ENCODE measurements at places on chromosomes 16 and 17.

- no peak for DNase-seq
Measured at GRCh38 chr17:3974138-3974687, 10.0 kb upstream of the ATP2A3 start.

DNA sequence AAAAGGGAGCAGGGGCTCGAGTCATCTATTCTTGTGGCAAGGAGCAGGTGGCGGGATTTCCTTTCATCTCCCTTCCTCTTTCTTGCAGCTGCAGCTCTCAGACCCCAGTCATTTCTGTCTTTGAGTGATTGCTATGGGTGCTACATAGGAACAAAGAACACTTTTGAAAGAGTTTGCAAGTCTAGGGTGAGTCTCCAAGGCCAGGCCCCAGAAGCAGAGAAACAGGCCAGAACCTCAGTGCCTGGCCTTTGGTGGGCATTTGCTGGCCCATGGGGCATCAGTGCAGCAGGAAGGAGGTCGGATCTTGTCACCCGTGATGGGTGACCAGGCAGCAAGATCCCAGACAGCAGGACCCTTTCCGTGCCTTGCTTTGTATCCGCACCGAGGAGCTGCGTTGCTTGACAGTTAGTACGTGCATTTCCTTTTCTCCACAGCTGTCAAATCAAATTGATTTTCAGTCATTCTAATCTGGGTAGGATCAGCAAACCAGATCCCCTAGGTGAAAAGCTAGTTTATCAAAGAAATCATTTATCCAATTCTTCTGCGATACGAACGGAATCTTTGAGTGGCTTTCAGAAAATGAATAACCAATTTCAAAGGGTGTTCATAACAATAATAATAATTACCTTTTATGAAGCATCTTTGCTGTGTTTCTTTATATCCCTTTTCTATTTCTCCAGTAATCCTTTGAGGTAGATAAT, 244.6 kb upstream of the MAF start:
- no peak for DNase-seq

DNA sequence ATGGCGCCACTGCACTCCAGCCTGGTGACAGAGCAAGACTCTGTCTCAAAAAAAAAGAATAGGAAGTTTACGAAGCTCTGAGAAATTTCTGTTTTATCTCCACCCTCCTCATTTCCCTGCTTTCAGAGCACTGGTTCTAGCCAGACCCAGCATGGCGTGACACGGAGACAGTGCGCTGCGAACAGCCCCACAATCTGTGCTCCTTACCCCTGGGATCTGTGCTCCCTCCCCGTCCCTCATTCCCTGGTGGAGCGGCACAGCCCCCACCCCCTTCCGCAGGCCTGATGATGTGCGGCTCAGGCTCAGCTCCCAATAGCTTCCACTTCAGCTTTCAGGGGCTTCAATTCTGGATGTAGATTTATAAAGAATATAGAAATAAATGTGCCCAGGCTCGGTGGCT, 56.1 kb upstream of the ENDOV start:
- DNase-seq = no peak

GRCh38 chr17:57554826-57555635, 190.1 kb downstream of the CCDC182 start:
- no peak for DNase-seq

DNA sequence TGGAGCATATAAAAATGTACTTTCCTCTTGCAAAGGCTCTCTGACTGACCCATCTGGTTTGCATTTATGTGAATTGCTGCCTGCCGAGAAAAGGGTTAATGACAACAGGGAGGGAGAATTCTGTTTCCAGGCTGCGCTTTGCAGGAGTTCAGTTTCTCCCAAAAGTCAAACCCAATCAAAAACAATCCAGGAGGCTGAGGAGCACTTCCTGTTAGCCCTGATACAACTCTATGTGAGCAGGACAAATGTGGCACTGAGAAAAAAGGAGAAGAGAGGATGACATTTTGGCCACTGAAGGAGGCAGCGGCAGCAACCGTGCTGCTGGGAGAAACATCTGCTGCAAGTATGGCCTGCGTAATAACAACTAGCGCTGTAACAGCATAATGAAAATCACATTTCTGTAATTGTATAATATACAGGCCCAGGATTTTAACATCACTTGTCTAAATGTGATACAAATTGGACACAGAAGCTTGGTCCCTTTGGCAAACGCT, 26.8 kb upstream of the ELAC2 start:
- DNase-seq = no peak

- DNase-seq = peak; percentile 11
Measured at GRCh38 chr17:57739402-57740234, 5.5 kb downstream of the CCDC182 start.

- DNase-seq = peak; percentile 8
Measured at GRCh38 chr17:69232650-69233049, 4.0 kb upstream of the ABCA10 start.

DNA sequence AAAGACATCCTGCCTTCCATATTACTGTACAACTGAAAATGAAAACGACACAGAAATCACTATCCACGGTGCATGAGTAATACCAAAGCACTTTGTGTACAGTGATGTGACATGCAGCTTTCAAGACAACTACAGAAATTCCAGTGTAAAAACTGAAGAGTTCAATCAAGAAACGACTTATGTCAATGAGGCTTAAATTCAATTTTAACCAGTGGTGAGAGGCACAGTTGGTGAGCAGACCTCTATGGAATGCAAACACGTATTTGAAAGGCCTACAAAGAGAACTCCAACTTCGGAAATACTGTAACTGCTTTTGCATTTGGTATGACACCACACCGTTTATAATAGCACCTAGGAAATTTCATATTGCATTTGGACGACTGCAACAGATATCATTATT, 87.6 kb downstream of the USP31 start:
- no peak for DNase-seq

DNA sequence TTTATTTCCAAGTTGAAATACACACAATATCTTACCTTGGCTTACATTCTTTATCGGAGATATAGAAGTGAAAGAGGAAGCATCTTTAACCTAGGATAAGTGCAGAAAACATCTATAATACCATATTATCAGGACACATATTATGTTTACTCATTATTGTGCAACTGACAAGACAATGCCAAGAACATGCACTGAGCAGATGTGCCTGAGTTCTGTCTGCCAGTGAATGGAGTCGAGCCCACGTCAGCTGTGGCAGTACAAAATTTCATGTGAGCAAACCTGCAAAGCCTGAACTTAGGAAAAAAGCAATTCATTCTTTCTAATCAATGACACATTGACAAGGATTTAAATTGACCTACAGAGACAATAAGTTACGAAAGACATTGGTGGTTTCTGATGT, 154.4 kb downstream of the AXIN2 start:
- DNase-seq = peak; percentile 36

DNA sequence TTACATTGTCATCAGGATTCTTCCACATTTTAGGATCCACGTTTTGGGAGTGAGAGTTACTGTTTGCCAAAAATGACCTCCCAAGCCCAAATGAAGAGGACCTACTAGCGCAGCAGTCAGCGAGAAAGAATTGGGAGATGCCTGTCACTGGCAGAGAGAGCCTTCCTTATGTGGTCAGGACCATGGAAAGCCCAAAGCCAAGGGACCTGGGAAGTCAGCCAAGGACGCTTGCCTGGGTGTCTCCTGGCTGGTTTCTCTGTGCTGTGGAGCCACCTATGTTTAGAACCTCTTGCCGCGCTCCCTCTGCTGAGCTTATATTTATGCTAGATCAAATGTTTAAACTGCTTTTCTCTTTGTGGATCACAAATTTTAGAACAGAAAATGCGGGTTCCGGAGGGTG, 24.9 kb upstream of the RHBDL3 start:
- DNase-seq = peak; percentile 29

- DNase-seq = peak; percentile 87
Measured at GRCh38 chr16:66275775-66276428, 90.6 kb upstream of the CDH5 start.

DNA sequence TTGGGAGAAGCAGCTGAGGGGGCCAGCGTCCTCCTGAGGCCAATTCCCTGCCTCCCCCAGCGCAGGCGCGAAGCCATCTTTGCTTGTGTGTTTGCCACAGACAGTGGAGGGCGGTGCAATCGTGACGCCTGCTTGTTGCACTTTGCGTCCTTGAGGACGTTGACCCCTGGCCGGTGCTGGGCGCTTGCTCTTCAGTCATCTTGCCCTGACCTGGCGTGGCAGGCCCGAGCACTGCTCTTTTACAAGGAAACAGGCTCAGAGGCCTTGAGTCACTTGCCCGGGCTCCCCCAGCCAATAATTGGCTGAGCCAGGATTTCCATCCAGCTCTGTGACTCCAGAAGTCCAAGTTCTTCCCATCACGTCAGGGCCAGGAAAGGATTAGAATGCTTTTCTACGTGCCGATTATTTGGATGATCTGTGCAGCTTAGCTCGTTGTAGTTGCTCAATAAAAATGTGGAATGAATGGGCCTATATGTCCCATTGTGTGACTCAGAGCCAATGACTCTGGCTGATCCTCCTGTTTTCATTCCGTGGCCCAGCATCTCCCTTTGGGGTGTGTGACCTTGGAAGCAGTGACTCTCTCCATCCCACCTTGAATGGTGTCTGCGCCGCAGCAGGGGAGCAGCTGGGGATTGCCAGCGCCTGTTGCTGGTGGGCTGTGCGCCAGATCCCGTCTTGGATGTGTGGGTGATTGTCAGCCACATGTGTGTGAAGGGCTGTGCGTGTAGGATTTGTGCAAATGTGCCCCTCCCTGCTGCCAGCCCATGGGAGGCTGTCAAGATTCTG, 214.1 kb downstream of the SEC14L1 start:
- peak; percentile 96 for DNase-seq

- no peak for DNase-seq
Measured at GRCh38 chr16:27678955-27679354, 129.0 kb downstream of the KATNIP start.

GRCh38 chr17:63996430-63997182, 1.5 kb upstream of the PRR29 start:
- DNase-seq = no peak

- no peak for DNase-seq
Measured at GRCh38 chr17:67420994-67421393, 43.9 kb downstream of the PITPNC1 start.

GRCh38 chr16:67551091-67551490, 11.2 kb upstream of the CTCF start:
- no peak for DNase-seq

DNA sequence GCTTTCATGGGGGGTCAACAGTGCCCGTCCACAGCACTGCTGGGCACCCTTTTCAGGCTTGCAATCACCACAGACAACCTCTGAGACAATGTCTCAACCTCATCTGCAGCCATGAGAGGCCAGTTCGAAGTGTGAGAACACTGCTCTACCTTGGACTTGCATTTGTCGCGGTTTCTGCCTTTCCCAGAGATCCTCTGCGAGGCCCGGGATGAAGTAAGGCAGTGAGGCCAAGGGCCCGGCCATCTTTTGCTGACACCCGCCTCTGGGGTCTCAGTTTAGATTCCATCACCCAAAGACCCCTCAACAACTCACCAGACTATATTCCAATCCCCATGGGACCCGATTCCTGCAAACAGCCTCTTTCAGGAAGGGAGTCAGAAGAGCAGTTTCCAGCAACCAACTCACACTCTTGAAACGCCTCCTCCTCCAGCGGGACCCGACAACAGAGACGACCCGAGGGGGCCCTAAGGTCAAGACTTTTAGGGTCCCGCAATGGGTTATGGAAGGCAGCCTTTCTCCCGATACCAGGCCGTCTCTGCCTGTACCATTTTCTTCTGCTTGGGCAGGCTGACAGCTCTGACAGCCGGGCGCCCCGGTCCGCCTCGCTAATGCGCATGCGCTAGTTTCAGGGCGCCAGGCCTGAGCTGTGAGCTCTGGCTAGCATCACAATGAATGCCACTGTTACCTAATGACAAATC, 576.0 kb downstream of the KCNJ18 start:
- DNase-seq = no peak

DNA sequence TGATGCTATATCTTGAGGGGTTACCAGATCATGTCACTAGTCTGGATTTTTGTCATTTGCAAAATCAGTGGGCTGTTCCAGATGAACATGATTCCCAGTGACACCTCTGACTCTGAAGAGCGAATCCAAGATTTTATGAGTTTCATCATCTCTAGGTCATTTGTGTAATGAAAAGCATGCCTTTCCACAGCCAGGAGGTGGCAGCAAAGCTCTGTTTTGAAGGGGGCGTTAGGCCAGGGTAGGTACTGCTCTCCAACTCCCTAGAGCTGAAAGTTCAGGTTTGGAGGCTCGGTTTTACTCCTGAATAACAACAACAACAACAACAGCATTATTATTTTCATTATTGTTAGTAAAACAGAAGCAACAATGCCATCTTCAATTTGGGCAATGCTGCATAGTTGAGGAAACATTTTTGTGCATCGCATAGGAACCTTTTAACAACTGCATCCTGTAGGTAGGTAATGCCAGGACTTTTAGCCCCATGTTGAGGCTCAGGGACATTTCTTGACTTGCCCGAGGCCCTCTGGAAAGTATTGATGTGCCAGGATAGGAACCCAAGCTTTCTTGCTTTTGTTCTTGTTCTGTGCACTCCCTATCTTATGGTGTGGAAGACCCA, 77.0 kb downstream of the MYH13 start:
- DNase-seq = peak; percentile 83

DNA sequence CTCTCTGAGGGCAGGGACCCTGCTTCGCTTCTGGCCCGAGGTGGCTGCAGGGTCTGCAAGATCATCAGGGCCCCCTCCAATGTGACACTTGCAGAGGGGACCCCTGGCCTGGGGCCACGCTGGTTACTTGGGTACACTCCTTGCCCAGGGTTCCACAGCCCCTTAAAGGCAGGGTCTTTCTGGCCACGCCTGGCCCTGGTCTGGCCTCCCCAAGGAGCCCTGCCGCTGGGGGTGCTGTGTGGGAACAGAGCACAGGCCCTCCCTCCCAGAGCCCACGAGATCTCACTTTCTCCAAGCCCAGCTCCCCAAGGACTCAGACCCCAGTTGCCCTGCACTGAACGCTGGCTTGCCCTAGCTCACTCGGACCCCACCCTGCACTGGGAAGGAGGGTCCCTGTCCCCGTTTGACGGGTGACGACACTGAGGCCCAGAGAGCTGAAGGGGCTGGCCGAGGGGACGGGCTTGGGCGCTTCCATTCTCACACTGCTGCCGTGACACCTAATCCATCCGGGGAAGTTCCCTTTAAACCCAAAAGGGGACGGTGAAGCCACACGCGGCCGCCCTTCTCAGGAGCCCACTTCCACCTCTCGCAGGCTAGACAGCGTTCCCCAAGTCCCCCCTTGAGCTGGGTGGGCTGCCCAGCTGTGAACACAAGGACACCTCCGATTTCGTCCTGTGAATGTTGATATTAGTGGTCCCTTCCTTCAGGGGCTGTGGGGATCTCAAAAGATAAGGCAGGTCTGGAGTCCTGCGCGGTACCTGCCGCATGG, 26.9 kb upstream of the OSGIN1 start:
- DNase-seq = no peak

GRCh38 chr17:74391771-74392170, 24.5 kb downstream of the GPR142 start:
- no peak for DNase-seq

GRCh38 chr16:19463468-19464315, 46.0 kb downstream of the TMC5 start:
- DNase-seq = no peak

DNA sequence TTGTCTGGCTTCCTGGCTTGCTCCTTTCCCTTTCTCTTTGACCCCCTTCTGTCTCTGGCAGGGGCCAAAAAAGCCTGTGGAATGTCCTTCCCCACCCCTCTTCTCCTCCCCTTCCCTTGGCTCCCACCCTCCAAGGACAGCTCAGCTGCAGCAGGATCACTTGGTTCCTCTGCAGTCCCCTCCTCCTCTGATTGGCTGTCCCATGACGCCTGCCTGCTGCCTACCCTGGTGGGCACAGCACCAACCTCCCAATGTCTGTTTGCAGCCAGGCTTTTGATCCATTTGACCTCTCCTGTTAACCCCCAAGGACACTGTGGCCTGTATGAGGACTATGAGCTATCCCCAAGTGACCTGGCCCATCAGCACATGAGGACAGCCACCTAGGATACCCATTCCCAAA, 14.8 kb upstream of the MTMR4 start:
- DNase-seq = peak; percentile 27
